ENCODE measurements at places on chromosomes 7 and 10.

DNA sequence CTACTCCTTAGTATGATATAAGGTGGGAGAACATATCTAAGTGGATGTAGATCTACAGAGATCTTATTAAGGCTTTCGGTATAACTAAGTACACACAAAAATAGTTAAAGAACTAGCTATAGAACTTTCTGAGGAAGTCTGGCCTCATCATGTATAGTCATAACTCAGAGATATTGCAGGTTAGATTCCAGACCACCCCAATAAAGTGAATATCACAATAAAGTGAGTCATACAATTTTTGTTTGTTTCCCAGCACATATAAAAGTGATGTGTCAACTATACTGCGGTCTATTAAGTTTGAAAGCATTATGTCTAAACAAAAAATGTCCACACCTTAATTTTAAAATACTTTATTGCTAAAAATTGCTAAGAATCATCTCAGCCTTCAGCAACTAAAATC lies 24.7 kb upstream of the SEMA3A start:
- DNase-seq, result no peak

DNA sequence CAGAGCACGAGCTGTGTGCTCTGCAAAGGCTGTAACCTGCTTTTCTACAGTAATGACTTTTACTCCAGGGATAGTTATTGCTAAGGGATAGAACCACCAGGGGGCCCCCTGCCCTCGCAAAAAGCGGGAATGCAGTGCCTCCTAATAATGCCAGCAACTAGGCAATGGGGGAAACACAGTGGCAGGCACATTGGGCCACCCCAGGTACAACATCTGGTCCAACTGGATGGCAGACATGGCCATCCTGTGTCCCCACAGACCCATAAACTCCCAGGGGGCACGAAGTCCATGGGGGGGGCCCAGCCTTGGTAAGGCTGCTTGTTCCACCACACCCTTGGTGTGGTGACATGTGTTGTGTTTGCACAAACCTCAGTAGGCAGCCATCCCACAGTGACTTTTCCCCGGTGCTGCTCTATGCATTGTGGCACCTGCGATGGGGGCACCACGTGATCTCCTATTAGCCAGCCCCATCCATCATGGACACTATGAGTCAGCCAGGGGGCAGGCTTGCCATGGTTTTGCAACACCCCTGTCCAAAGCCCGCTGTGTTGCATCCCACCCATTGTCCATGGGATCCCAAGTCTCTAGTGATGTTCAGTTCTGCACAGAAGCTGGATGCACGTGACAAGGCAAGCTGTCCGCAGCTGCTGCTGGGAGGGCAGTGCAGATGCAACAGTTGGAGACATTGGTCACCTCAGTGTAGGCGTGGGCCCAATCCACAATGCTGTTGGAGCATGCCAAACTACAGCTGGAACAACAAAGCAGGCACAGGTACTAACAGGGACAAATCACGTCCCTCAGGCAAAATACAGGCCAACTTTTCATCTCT lies 84.0 kb downstream of the ANLN start:
- no peak for DNase-seq

DNA sequence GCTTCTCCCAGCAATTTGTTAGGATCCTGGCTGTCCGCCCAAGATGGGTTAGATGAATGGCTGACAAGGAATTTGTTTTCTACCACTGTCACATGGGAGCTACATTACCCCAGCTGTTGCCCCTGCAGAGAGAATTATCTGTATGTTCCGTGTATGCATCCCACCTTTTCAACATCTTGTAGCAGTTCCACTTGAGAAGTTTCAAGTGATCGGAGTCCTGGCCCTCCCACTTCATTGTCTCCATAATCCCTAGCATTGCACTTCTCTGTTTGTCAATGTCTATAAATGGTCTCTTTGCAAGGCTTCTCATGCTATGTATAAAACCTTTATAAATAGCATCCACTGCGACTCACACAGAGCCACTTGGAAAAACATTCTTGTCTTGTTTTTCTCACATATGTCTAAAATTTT lies 972.5 kb downstream of the CNTNAP2 start:
- DNase-seq, result no peak

- DNase-seq, result peak; percentile 48
Observed at GRCh38 chr7:115984105-115984504, 46.5 kb downstream of the TFEC start.

DNA sequence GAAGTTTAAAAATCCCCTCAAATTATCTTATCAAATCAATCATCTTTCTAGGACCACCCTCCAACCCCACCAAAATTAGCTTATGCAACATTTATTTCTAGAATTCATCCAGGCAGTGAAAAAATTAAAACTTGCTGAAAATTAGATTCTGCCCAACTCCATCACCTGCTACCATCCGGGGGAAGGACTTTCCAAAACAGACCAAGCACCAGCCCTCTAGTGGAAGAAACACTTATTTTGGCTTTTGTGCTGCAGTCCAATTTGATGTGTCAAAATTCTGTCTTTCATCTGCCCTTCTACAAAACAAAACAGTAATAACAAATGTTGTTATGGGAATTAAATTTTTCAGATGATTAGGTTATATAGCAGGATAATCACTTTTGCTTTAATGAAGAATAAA lies 35.1 kb downstream of the GCC1 start:
- DNase-seq, result no peak

GRCh38 chr7:127415060-127415742 lies 22.7 kb upstream of the ZNF800 start:
- no peak for DNase-seq

GRCh38 chr7:39321909-39322498 lies 244.2 kb upstream of the YAE1 start:
- no peak for DNase-seq

GRCh38 chr10:107919626-107920235 lies 755.2 kb upstream of the SORCS1 start:
- no peak for DNase-seq

DNA sequence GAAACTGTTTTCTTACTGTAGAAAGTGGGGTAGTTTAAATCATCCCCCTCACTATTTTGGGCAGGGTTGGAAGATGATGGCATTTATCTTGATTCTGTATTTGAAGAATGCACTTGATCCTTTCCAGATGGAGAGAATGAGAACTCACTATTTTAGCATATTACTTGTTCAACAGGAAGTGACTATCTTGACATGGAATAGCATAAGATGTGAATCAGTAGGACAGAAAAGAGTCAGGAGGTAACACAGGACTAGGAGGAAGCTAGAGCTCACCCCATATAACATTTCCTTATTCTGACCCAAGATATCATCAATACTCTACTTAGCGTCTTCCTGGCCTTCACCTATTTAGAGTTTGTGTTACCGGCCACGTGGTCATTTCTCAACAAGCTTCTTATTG lies 400.2 kb downstream of the PHTF2 start:
- DNase-seq, result no peak

DNA sequence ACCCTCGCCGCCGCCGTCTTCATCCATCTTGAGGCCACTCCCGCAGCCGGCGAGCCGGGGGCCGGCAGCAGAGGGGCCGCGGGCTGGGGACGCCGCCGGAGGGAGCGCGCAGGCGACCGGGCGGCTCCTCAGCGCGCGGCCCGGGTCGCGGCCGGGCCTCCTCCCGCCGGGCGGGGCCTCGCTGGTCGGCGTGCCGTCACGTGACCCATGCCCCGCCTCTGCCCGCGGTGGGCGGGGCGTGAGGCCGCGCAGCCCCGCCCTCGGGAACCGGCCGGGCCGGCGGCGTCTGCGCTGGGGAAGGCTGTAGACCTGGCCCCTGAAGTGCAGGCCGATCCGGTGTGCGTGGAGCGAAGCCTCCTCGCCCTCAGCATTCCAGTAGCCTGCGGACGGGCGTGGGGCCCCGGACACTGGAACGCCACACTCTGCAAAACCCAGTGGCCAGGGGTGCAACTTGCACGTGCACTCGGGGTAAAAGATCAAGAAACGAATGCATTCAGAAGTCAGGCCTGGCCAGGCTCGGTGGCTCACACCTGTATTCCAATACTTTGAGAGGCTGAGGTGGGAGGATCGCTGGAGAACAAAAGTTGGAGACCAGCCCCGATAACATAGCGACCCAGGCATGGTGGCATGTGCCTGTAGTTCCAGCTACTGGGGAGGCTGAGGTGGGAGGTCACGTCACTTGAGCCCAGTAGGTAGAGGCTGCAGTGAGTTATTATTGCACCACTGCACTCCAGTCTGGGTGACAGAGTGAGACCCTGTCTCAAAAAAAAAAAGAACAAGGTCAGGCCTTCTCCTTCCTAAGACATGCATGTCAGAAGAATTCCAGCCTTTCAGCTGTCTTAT lies at the start of gene CYTH3:
CYTH3 (minus strand) TSS at position 144 of the 843 bp plus-strand sequence; CDS start at position 27, 117 bp downstream.
- peak; percentile 34 for DNase-seq

GRCh38 chr7:155598810-155599210 lies 45.7 kb upstream of the RBM33 start:
- DNase-seq, result peak; percentile 17

DNA sequence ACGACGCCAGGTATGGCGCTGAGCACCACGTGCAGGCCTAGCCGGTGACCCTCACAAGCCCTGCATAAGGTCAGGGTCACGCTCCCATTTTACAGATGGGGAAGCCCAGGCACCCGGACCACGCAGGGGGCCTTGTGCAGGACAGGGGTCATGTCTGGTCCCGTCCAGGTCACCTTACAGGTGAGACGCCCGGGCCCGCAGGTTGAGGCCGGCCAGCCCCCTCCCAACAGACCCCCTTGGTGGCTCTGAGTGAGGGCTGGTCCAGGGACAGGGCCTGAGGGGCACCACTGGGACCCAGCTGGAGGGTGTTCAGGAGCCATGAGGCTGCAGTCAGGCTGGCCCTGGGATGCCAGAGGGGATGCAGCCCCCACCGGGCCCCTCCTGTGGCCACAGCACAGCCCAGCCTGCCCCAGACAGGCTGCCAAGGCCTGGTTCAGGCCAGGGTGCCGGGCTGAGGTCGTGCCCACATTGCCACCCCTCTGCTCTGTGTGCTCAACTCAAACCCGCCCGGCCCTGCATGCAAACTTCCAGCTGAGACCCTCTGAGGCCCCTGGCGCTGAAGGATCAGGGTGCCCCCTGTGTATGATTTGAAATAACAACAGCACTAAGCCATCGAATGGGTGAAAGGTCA lies 69.0 kb downstream of the PWWP2B start:
- no peak for DNase-seq

GRCh38 chr7:100034871-100035510 lies 14.6 kb upstream of the ZSCAN21 start:
- peak; percentile 54 for DNase-seq

GRCh38 chr10:87658858-87659555 lies 671 bp upstream of the PAPSS2 start:
- no peak for DNase-seq

DNA sequence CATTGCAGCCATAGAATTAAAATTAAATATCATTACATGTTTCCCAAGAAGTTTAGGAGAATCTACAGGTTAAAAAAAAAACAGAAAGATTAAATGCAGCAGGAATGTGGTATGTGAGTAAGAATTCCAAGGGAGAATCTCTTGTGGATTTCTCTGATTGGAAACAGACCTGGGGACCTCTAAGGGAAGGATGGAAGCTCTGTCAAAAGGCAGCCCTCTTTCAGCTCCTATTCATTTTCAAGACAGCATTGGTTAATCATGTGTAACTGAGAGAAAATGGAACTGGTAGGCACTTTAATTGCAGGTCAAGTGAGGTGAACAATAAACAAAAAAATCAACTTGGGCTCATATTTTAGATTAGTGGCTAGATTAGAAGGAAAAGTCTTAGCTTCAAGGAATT lies 81.4 kb upstream of the MTPN start:
- DNase-seq, result no peak

DNA sequence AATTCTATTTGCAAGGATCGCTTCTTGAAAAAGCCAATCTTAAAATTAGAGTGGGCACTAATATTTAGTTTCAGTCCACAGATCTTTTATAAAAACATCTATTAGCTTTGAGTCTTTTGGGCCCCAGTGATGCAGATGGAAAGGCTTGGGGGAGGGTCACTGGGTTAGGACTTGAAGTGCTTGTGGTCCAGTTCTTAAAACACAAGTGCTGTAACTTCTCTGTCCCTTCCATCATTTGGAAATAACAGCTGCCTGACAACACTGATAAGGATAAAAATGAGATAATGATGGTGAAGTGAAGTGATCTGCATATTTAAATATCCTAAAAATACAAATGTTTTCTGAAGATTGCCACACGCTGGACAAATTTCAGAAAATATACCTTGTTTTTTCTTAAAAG lies 37.1 kb upstream of the ZRANB1 start:
- DNase-seq, result no peak

- DNase-seq, result peak; percentile 62
Observed at GRCh38 chr7:81173766-81174281, 255.0 kb upstream of the SEMA3C start.

DNA sequence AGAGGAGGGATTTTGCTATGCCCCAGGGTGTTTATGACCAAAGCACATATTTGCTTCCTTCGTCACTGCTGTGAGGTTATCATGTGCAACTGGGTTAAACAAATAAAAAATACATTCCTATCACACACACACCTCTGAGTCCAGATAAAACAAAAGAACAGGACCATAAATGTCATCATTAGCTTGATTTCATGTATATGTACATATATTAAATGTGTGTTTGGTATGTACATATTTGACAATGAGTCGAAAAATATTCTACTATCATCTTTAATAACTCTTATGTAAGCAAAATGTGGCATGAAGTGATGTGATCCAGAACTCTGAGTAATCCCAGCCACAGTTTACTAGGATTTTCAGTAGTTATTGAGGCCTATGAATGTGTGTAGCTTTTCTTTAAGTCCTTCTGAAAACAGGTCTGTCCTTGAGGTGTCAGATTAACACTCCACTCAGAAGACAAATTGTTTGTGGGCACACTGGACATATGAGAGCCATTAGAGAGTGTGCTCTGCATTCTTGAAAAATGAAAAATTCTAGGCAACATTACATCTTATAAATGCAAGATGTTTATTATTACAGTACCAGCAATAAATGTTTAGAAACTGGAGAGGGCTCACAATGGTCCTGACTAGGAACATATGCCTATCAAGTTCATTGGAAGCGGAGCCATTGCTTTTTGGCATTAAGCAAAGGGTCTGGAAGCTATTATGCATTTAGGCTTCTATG lies 335.1 kb upstream of the SEMA3A start:
- DNase-seq, result no peak

GRCh38 chr7:43041105-43041504 lies 71.3 kb upstream of the HECW1 start:
- no peak for DNase-seq

GRCh38 chr10:1434202-1434601 lies 303.1 kb downstream of the ADARB2 start:
- DNase-seq, result no peak

DNA sequence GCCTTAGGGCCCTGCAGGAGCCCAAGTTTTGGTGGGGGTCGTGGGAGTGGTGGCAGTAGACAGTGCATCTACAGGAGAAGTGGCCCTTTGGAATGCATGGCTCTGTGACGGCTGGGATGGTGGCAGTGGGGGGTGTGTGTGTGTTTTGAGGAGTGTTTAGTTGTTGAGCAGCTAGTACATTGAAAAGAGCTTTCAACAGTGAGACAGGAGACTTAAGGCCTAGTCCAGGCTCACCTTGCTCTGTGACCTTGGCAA lies 27.1 kb downstream of the ZNF775 start:
- no peak for DNase-seq

DNA sequence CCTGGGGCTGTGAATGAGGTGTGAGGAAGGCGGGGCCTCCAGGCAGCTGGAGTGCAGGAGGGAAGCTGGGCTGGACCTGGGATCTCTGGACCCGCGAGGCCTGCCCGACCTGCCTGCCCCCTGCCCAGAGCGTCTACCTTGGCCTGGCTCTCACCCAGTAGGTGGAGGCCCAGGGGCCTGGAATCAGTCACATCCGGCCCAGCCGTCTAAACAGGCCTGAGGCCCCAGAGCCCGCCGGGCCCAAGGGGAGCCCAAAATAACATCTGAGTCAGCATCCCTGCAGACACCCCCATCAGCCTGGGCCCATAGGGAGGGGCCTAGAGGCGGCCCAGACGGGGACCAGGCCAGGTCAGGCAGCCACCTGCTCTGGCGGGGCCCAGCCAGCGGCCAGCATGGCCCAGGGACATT lies 15.1 kb upstream of the ELN start:
- DNase-seq, result no peak

All from skeletal muscle cell (primary cell).